ENCODE measurements at places on chromosomes 3 and 15.

GRCh38 chr3:184682671-184683070 lies 29.2 kb downstream of the MAGEF1 start:
- DNase-seq: no peak

- DNase-seq: no peak
Measured at GRCh38 chr3:54125300-54125699, 2.9 kb downstream of the CACNA2D3 start.

DNA sequence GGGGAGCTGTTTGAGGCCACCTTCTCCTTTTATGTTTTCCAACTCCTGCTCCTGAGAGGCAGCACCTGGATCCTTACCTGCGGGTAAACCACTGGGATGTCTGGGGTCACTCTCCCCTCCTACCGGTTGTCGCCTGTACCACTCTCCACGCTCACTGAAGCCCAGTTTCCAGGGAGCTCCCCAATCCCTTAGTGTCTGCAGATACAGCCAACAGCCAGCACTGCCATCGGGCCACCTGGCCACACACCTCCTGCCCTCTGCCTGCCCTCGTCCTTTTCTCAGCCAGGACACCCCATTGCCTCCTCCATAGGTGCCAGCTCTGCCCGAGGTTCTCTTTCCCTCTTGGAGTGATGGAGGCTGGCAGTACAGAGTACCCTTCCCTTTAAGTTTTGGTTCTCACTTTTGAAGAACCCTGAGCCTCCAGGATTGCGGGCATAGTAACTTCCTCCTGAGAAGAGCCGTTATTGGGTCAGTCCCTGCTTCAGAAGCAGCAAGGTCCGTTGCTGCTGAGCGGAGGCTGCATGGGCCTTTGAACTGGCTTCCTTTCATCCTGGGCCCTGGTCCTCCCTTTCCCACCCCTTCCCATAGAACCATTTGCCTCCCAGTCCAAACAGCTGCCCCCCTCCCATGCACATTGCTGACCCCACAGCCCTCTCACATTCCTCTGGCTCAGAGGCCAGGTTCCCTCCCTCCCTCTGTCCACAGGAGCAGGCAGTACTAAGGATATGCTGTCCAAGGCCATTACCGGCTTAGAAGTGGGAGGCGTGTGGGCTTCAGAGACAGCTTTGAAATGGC lies 30.9 kb downstream of the ARNT2 start:
- peak; percentile 74 for DNase-seq

- no peak for DNase-seq
Measured at GRCh38 chr3:50164481-50164880, 9.4 kb downstream of the SEMA3F start.

DNA sequence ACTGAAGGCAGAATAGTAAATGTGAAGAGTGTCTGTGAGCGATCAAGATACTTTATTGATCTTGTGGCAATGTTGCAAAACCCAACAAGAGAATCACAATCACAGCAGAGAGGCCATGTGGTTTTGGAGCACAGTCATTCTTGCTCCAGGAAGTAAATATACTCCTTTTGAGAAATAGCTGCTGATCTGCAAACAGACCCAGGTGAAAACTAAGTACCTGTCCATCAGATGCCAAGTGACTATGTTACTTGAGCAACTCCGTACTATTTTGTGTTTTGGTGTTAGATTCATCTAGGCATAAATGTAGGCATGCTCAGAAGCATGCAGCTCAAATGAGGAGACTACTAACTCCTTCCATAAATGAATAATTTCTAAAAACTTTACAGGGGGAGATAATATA lies 627.9 kb downstream of the ZBBX start:
- DNase-seq: no peak

DNA sequence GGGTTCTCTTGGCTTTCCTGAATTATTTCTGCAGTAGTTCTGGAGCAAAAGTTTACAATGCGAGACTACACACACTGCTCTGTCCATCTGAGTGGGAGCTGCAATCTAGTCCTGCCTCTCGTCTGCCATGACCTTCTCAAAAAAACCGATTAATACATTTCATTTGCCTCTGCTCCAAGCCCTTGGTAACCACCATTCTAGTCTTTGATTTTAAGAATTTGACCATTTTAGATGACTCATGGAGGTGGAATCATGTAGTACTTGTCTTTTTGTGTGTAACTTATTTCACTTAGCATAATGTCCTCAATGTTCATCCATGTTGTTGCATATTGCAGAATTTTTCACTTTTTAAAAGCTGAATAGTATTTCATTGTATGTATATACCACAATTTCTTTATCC lies 356.9 kb downstream of the SV2B start:
- DNase-seq: no peak

DNA sequence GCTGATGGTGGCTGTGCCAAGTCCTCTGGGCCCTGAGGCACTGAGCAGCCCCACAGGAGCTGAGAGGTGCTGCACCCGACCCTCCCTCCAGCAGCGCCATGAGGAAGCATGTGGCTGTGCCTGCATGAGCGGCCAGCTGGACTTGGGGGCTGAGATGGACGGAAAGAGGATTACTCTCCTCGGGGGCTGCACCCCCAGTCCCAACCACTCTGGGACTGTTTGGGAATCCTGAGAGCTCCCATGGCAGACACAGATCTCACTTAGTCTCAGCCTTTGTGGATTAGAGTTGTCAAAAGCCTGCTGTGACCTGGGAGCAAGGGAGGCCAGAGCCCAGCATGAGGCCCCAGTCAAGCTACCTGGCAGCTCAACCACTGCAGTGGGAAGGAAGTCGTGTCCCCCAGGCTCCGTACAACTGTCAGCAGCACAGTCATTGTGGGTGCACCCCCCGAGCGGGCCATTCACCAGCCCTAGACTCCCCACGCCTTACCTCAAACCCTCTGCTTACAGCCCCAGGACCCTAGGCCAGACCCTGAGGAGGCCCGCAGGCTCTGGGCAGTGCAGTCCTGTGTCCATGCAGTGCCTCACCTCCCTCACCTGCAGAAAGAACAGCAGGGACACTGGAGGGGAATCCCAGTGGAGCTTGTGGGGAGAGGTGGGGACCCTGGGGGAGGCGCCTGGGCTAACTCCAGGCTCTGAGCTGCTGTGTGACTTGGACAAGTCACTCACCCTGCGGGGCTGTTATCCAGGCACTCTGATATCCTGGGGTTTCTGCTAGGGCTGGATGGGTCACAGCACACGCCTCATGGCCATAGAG lies 17.1 kb downstream of the PRR23E start:
- no peak for DNase-seq

DNA sequence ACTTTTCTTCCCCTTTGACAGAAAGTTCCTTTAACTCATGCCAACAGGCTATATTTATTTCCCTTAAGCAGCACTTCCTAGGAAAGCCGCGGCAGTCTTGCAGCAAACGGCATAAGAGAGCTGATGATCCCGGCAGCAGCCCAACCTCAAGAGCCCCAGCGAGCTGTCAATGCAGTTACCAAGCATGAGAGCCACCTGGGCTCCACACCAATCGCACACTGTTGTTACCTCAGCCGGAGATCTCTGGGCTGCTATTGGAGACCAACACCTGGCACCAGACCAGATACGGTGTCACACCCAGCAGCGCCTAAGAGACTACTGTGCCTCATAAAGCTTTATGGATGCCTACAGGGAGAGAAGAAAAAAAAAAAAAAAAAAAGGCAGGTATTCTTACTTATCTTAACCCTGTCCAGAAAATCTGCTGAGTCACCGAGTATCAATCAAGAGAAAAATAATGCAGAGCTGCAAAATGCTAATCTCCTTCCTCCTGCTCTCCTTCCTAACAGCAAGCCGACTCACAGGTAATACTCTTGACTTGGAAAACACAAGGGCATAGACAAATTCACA lies 11.7 kb downstream of the ABCC5 start:
- DNase-seq: peak; percentile 20

GRCh38 chr15:43096411-43096810 lies 9.4 kb downstream of the UBR1 start:
- no peak for DNase-seq

- no peak for DNase-seq
Measured at GRCh38 chr3:116958291-116958690, 248.7 kb downstream of the TUSC7 start.

DNA sequence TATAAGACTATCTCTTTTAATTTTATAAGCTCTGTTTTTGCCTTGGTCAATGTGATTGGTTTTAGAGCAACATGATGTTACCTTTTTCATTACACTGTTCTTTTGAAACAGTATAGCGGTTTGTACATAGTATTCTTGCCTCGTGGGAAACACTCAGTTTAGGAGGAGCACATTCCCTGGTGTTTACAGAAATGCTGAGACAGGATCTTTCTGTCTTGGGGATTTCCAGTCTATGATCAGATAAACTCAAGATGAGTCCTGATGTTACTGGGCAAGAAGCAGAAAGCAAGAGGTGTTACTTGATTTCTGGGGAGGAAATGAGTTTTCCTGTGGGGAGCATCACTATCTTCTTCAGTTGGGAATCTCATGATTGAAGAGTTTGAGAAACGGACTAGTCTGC lies 2.5 kb downstream of the TMEM266 start:
- DNase-seq: no peak

GRCh38 chr15:92384381-92384780 lies 9.3 kb upstream of the ST8SIA2 start:
- DNase-seq: no peak

DNA sequence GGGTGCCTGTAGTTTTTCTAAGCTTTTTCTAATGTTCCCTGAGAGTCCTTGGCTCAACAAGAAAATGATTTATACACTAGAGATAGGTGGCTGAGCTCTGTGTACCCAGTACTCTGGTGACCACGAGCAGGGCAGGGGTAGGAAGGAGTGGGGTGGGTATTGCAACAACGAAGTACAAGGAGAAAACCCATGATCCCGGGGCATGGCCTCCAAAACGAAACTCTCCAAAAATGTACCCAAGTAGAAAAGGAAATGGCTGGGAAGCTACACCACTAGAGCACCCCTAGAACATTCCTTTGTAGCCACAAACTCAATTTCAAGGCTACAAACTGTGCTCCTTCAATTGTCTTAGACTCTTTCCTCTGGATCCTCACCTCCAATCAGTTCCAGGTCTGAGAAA lies 138.9 kb downstream of the DUT start:
- DNase-seq: peak; percentile 15

Data from MV-4-11 (cell line).